T-helper 17 cell (primary cell): ENCODE measurements at places on chromosomes 16 and 17.

DNA sequence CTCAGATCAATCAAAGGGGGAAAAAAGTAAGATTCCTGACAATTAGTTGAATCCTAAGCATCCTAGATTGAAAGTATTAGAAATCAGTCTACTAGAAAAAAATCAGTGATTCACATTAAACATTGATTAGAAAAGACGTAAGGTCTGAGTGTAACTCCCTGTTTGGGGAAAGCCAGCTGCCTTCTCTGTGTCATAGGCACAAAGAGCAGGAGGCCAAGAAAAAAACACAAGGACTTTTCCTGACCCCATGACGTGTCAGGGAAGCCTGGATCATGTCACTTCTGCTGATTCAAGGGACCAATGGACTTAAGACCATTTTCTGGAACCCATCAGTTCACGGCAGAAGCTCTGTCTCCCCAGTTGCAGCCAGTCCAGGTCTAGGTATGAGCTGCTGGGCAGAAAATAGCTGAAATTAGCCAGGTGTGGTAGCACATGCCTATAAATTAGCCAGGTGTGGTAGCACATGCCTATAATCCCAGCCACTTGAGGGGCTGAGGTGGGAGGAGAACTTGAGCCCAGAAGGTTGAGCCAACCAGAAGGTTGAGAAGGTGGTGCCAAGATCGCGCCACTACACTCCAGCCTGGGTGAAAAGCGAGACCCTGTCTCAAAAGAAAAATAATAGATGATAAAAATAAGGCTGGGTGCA, 35.9 kb downstream of the RANBP10 start:
- no peak overlapping the region for H3K4me3 ChIP-seq
- no peaks in the 10 kb centered on the region for H3K36me3 ChIP-seq
- DNase-seq, result no peak
- peaks cover 7% of the 10 kb centered on the region for H3K4me1 ChIP-seq

GRCh38 chr17:16516594-16517051, 24.6 kb upstream of the LRRC75A start:
- peaks cover 10% of the 10 kb centered on the region for H3K36me3 ChIP-seq
- peaks cover 12% of the 10 kb centered on the region for H3K4me1 ChIP-seq
- no peak overlapping the region for H3K27ac ChIP-seq
- DNase-seq, result no peak

DNA sequence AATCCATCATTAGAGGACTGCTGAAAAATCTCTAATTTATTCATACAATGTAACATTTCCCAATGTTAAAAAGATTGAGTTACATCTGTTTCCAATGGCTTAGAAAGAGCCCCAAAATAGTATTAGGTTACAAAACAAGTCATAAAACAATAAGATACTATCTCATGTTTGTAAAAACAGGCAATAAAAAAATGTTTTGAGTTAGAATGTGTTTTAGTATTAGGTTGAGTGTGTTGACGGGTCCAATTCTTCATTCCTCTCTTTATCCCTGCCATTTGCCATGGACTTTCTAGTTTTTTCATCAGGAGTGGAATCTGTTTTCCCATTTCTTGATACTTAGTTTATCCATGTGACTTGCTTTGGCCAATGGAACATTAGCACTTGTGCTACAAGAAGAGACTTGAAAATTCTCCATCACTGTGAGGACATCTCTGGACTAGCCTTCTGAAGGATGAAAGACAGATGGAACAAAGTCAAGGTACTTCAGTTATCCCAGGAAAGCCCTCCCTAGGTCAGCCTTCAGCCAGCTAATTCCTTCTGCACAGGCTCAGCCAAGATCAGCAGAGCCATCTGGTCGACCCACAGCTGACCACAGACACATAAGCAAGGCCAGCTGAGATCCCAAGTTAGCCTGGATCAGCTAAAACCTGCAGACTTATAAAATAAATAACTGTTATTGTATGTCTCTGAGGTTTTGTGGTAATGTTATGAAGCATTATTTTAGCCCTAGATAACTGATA, 83.3 kb downstream of the HS3ST3A1 start:
- peaks cover 5% of the 10 kb centered on the region for H3K27me3 ChIP-seq
- peaks cover 2% of the 10 kb centered on the region for H3K4me1 ChIP-seq
- H3K27ac ChIP-seq, result no peak overlapping the region
- no peak for DNase-seq
- H3K4me3 ChIP-seq, result no peak overlapping the region

DNA sequence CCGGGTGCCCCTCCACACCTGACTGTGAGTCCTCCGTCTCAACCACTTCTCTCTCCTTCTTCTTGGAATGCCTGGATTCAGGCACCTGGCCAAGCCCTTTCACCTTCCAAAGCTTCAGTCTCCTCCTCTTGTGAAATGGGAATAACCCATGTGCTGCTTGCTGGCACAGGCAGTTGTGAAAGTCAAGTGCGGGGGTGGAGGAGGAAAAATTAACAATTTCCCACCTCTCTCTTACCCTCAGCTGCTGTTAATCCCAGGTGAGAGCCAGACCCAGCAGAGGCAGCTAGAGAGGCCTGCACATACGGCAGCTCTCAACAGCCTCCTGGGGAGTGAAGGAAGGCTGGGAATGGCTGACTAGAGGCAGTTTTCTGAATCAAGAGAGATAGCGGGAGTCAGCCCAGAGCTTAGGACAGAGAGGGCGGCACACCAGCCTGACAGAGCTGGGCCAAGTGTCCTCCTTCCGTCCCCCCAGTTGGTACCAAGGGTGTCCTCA, 77.9 kb upstream of the LGALS9 start:
- no peak overlapping the region for H3K27ac ChIP-seq
- H3K4me1 ChIP-seq, result peaks cover 16% of the 10 kb centered on the region
- peaks cover 6% of the 10 kb centered on the region for H3K36me3 ChIP-seq
- DNase-seq, result no peak
- no peak overlapping the region for H3K4me3 ChIP-seq
- H3K27me3 ChIP-seq, result no peaks in the 10 kb centered on the region

DNA sequence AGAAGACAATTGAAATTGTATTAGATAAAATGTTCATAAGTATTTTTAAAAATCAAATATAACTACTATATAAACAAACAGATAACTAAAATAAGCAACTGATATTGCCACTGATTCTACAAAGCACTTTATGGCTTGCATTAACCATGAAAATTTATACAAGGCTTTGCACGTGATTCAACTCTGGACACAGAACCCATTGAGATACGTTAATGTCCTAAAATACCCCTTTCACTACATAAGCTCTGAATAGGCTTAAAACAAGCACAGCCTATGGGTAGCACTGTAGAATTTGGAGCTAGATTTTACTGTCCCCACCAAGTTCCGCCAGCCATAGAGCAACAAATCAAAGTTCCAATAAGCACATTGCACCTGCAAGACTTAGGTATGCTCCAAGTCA, 4.5 kb downstream of the ZNF652 start:
- H3K36me3 ChIP-seq, result peaks cover 4% of the 10 kb centered on the region
- H3K27me3 ChIP-seq, result no peaks in the 10 kb centered on the region
- DNase-seq, result no peak

GRCh38 chr16:66399930-66400329, 27.2 kb upstream of the BEAN1 start:
- no peak overlapping the region for H3K4me3 ChIP-seq
- H3K27me3 ChIP-seq, result peaks cover 20% of the 10 kb centered on the region
- H3K36me3 ChIP-seq, result no peaks in the 10 kb centered on the region
- H3K27ac ChIP-seq, result no peak overlapping the region
- H3K4me1 ChIP-seq, result peaks cover 2% of the 10 kb centered on the region
- DNase-seq, result no peak

- no peak for DNase-seq
- H3K27me3 ChIP-seq, result no peaks in the 10 kb centered on the region
- H3K4me1 ChIP-seq, result peaks cover 18% of the 10 kb centered on the region
- H3K4me3 ChIP-seq, result no peak overlapping the region
These were observed 63.7 kb downstream of the SPAG9 start for GRCh38 chr17:51056813-51057510.

- peaks cover 5% of the 10 kb centered on the region for H3K27me3 ChIP-seq
- H3K36me3 ChIP-seq, result no peaks in the 10 kb centered on the region
- H3K4me1 ChIP-seq, result no peaks in the 10 kb centered on the region
- no peak overlapping the region for H3K27ac ChIP-seq
These were observed 70.0 kb downstream of the PGS1 start for GRCh38 chr17:78448356-78448993.

DNA sequence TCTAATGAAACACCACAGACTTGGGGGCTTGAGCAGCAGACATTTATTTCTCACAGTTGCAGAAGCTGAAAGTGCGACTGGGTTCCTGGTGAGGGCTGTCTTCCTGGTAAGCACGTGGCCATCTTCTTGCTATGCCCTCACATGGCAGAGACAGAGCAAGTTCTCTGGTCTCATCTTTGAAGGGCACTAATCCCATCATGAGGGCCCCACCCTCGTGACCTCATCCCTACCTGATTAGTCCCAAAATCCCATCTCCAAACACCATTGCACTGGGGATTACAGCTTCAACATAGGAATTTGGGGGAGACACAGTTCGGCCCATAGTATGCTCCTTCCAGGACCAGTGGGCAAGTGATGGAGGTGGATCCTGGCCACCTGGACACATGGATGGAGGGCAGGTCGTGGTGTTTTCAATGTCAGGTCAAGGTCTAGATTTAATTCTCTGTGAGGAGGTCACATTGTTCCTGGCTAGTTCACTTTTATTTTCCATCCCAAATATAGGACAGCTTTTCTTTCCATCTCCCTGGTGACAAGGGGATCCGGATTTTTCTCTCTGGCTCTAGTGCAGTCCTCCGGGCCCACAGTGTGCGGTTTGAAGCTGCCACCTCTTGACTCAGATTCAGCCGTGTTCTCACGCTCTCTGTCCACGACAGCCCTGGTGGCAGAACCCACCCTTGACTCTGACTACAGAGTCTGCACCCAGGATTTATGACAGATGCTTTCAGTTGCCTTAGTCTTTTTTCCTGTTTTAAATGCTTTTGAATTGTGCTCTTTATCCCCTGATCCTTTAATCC, 160.5 kb upstream of the NOL11 start:
- peaks cover 9% of the 10 kb centered on the region for H3K4me1 ChIP-seq
- H3K27ac ChIP-seq, result no peak overlapping the region
- DNase-seq, result no peak
- no peak overlapping the region for H3K4me3 ChIP-seq
- no peaks in the 10 kb centered on the region for H3K27me3 ChIP-seq
